H4 (cell line): ENCODE measurements at places on chromosomes 7 and 10. TPM values are rescaled to one million over a fixed set of nuclear protein-coding genes. Genes with fewer than 3 reads are reported as not detected.
A peak's percentile ranks its signal among the peaks of the same experiment; 100 is the strongest.

DNA sequence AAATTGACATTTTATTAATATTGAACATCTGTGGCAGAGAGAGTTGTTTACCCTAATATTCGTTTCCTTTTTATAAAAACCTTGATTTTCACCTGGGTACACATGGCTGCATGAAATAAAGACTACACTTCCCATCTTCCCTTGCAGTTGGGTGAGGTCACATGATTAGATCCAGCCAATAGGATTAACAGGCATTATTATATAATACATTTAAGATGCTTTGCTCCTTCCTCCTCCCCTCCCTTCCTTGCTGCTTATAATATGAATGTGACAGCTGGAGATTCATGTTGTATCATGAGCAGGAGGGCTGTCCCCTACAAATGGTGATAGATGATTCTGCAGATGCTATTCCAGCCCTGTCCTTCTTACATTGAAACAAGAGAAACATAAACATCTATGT lies 146.6 kb downstream of the SH2D4B start:
- DNase-seq = no peak

ZNF32 gene
- 64.5 and 72.1 TPM in 2 replicates for total RNA-seq

MSRB2 gene
- 11.5 and 13.7 TPM in 2 replicates for total RNA-seq

TUBGCP2 gene
- total RNA-seq = 49.1 and 54.5 TPM in 2 replicates

DNA sequence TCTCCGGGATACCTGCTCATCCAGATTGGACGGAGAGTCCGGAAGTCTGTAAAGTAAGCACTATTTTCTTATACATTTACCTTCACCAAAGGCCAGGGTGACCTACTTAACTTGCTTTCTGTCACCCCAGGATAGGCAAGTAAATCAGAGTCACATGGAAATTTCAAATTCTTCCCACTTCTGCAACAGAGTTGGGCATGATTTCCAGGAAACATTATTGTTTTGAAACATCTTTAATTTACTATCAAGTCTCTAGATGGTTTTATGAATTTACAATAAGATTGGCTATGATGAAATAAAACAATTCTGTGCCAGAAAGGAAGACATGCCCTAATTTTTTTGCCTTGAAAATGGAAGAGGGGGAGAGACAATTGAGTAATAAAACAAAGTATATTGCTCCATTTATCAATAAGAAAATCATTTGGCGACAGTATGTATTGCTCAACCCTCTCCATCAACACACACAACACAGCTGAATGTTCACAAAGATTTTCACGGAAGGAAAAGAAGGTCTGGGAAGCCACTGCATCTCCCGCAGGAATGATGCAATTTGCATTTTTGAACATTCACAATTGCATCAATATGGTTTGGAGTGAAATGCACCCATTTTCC lies 702.8 kb downstream of the PARD3 start:
- DNase-seq = no peak

DNA sequence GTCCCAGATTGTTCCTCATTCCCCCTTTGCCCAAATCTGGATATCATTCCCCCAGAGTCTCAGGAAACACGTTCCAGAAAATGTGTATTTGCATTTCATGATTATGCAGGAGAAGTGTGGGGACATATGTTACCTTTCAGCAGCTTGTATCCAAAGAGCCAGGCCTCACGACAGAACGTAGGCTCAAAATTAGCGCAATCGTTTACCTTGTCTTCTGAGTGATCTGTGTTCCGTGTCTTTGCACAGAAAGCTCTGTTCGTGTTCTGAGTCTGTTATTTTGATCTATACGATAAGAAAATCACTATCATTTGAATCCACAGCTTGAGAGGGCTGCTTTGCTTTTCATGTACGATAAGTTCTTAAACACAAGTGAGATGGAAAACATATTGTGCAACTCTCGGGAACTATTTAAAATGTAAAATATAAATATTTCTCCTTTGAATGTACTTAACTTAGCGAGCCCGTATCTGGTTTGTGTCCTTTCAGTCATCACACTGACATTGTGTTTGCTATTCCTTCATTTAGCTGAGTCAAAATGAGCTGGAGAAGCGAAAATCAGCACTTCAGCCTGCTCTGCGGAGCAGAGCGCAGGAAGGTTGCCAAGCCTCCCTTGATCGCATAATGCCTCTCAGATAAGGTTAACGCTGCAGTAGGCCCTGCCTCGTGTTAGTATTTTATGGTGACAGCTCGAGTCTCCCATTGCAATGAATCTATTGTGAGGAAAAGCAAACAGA lies 80.2 kb upstream of the CACNB2 start:
- no peak for DNase-seq

GRCh38 chr7:127938588-127938987 lies 92.6 kb downstream of the LRRC4 start:
- DNase-seq = no peak

- no peak for DNase-seq
Measured at GRCh38 chr7:40822861-40823260, 688.1 kb downstream of the SUGCT start.

KCTD7 gene
- total RNA-seq = 7.1 and 9.6 TPM in 2 replicates

- no peak for DNase-seq
Measured at GRCh38 chr7:152970481-152970880, 210.9 kb downstream of the ACTR3B start.

DNA sequence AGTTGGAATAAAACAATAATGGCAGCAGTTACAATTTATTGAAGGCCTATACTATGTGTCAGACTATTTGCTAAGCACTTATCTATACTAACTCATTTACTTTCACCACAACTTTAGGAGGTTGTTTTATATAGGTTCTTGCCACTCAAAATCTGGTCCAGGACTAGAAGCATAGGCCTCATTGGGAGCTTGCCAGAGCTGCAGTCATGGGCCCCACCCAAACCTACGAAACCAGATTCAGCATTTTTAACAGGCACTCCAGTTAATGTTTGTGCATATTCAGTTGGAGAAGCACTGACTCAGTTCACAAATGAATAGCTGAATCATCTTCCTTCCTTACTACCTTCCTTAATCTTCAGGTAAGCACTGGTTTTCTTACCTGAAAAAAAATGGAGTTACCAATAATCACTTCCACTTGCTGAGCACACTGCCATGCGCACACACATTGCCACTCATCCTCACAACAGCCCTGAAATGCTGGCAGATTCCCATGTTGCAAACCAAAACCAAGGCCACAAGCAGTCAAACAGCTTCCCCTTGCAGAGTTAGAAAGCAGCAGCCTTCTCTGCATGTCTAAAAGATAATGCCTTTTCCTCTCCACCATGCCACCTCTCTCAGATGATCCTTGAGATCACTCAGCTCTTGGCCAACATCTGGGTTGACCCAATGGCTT lies 122.4 kb downstream of the SLC16A9 start:
- no peak for DNase-seq

DNA sequence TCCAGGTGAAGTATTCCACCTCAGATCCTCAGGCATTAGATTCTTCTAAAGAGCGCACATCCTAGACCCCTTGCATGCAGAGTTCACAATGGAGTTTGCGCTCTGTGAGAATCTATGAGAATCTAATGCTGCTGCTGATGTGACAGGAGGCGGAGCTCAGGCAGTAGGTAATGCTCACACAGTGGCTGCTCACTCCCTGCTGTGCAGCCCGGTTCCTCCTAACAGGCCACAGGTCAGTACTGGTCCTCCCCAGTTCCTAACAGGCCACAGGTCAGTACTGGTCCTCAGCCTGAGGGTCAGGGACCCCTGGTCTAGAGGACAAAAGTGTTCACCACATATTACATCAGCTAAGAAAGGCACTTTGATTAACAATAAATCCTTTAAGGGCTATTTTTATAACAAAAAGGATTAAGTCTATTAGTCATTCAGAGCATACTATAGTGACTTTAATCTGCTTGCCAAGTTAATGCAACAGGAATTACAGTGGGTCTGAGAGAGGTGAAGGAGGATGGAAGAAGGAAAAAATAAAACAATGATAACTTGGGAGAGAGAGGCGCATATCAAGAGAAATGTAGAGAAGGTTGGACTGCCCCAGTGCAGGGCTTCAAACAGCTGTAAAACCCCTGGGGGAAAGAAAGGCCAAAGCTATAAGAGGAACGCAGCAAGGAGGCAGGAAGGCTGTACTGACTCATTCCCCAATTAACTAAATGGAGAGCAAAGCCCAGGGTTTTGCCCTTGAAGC lies 49.2 kb downstream of the CUL2 start:
- DNase-seq = peak; percentile 15

GRCh38 chr10:77163670-77164348 lies 473.8 kb downstream of the KCNMA1 start:
- peak; percentile 65 for DNase-seq

MAGI2 gene
- 1.1 and 1.8 TPM in 2 replicates for total RNA-seq

GRCh38 chr10:6034371-6034770 lies 27.8 kb downstream of the IL2RA start:
- no peak for DNase-seq

GRCh38 chr7:80779456-80779855 lies 139.4 kb downstream of the SEMA3C start:
- DNase-seq = no peak

SKAP2 gene
- total RNA-seq = 42.4 and 55.7 TPM in 2 replicates

DNA sequence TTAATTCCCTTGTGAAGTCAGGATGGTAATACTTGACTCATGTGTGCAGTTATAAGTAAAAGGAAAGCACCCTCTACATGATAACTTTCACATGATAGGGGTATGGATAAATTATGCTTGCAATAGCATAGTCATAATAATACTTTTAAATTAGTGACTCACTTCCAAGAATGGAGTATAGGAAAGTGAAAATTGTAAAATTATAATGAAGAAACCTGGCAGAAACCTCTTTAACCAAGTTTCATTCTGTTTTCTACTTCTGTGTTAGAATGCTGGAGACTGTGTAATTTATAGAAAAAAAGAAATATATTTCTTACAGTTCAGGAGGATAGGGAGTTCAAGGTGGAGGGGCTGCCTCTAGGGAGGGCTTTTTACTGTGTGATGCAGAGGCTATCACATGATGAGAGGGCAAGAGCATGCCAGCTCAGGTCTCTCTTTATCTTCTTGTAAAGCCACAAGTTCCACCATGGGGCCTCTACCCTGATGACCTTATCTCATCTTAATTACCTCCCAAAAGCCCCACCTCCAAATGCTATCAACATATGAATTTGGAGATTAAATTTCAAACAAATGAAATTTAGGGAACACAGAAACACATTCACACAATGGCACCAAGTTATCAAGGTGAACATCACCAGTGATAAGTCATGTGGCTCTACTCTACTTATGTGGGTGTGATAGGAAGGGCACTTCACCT lies 43.2 kb downstream of the HDAC9 start:
- no peak for DNase-seq

GRCh38 chr7:129908181-129908580 lies 44.6 kb downstream of the UBE2H start:
- DNase-seq = no peak

ELFN1 gene
- 0.37 and 0.41 TPM in 2 replicates for total RNA-seq

- no peak for DNase-seq
Measured at GRCh38 chr7:91656541-91657482, 223.7 kb downstream of the MTERF1 start.

NYAP1 gene
- not detected in 2 replicates for total RNA-seq

GRCh38 chr10:664893-665292 lies 24.6 kb downstream of the DIP2C start:
- DNase-seq = no peak

GRCh38 chr10:10798102-10798863 lies 219.4 kb upstream of the CELF2 start:
- no peak for DNase-seq

GRCh38 chr10:114151486-114151885 lies 22.5 kb downstream of the CCDC186 start:
- peak; percentile 44 for DNase-seq

DNA sequence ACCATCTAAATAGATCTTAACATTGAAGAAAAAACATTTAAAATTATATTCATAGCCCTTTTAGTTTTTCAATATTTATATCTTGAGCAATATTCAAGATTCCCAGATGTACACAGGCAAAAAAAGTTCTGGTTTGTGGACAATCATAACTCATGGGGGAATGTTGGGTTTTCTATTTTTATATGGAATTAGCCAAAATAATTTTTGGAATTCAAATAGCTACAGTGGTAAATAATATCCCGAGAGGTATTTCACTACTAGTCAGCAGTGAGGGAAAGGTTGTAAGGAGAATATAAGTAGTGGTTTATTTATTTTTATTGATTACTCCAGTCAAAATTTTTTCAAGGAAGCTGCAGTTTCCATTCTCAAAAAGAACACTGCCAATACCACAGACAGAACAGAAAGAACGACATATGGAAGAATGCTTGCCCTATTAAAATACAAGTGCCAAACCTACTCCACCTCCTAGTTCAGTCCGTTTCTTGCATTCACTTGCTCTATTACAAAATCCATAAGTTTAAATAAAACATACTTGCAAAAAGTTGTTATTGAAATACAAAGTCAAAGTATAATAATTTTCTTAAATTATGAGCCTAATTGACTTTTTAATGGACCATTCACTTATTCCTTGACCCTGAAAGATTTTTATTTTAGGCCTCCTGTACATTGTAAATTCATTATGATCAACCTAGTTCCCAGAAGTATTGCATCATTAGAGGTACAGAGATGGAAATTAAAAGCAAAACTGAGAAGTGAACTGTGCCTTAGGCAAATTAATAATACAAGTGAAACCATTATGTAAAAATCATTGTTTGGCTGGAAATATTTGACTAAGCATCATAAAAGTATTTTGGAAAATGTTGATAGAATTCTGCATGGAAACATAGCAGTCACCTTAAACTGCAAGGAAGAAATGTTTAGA lies 533.2 kb downstream of the PARD3 start:
- DNase-seq = no peak

SPDYE8 gene
- total RNA-seq = not detected in 2 replicates

DNA sequence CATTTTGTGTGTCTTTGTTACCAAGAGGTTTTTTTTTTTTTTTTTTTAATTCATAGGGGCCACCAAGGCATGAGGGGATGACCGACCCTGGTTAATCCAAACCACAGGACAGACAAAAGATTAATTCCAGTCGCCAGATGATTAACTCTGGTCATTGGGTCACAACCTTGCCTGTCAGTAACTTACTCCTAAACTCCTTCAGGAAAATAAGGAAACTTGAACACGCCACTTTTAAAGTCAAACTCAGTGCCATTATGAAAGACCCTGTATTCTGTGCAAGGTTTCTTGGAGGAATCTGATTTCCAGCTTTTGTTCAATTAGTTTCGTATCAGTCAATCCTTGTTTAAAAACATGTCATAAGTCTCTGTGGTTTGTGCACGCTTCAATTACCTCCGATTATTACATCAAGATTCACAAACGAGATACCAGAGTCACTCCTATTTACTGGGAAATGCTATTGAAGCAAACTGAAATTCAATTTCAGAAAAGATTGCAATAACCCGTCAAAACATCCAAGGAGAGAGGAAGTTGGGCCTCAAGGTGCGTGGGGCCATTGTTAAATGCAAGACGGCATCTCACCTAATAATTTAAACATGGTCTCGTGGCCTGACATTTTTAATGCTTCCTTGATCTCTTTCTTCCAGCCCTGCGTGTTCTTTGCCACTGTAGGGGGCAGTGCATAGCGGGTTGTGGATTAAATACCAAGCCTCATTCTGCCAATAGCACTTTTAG lies 44.0 kb downstream of the NRP1 start:
- DNase-seq = peak; percentile 21
